ENCODE measurements at places on chromosomes 3 and 15.

GRCh38 chr3:72791161-72791560 lies 57.1 kb downstream of the SHQ1 start:
- no peak for DNase-seq

DNA sequence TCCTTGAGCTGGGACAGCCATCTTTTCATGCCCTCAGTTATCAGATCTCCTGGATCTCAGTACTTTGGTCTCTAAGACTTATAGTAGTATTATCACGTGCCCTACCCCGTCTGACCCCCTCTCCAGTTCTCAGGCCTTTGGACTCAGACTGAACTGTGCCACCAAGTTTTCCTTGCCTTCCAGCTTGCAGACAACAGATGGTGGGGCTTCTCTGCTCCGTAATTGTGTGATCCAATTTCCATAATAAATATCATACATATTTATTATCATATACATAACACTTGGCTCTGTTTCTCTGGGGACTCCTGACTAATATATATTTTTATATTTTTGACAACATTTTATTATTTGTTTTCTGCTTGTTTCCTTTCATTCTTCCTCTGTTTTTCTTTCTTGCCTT lies 458.8 kb upstream of the SEMA6D start:
- no peak for DNase-seq

- DNase-seq, result no peak
These were observed 104.4 kb downstream of the TMCO5A start for GRCh38 chr15:38038659-38039442.

- DNase-seq, result no peak
These were observed 152.8 kb downstream of the DNAJB8 start for GRCh38 chr3:128313935-128314334.

DNA sequence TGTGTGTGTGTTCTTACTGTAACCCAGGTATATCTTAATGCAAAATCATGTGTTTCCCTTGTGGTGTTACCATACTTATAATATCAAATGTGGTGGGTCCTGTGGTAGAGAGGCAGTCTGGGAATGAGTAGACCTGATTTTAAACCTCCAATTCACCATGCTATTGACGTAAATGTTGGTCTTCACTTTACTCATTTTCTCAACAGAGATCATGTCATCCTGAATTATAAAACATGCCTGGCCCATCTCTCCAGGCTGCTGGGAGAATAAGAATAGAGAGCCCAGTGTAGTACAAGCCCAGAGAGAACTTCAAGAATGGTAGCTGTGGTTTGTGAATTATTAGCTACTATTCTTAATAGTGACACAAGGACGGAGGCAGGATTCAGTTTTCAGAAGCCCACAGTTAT lies 88.1 kb downstream of the MBNL1 start:
- DNase-seq, result no peak

GRCh38 chr3:134905647-134905935 lies 110.5 kb downstream of the EPHB1 start:
- no peak for DNase-seq

DNA sequence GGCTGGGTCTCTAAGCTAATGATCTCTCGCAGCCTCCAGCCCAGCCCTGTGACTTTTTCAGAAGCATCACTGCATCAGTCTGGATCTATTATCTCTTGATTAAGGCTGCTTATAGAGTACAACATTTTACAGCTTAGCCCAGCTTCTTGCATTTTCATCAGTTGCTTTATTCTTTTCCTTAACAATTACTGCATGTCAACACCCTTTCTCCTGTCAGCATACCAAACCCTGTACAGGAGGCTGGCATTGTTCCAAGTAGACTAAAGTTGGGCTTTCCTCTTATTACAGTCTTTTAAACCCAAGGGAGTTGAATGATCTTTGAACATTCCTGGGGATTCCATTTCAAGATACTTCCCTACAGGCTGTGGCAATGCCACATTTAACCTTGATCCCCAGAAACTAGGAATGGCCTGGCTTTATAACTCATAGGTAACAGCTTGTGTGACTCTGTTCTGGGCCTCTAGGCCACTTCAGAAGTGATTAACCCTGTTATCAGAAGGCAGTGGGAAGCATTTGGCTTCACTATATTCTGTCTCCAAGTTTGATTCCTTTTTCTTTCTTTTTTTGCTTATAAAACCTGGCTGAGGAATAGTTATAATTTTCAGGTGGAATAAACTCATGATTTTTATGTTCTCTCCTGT lies 182.9 kb downstream of the KCNMB2 start:
- DNase-seq, result no peak

GRCh38 chr3:170220871-170221270 lies 1.4 kb upstream of the PRKCI start:
- no peak for DNase-seq

Measured in cortex of kidney (tissue), 1 donor.